ENCODE measurements at places on chromosomes 5 and 9.

- no peak for DNase-seq
Observed at GRCh38 chr5:75279321-75279720, 42.6 kb upstream of the ANKRD31 start.

- no peak for DNase-seq
Observed at GRCh38 chr5:22238047-22238446, 615.1 kb downstream of the CDH12 start.

GRCh38 chr5:154015071-154015693 lies 23.5 kb downstream of the FAM114A2 start:
- DNase-seq, result no peak

- no peak for DNase-seq
Observed at GRCh38 chr9:13524245-13524644, 244.8 kb upstream of the MPDZ start.

DNA sequence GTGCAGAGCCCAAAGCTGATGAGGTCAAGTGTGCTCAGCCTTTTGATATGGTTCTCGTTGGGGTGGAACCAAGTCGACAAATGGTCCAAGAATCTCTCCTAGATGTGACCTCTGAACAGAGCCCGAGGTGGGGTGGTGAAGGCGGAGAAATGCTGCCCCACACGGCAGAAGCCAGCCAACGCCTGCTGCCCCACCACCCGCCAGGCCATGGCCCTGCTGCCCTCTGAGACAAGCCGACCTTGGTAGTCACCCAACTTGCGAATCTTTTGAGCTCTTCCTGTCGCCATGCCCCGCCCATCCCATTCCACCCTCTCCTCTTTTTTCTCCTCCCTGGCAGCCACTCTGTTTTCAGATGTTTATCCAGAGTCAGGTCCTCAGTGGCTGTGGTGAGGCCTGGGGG lies 91.5 kb upstream of the EGFLAM start:
- no peak for DNase-seq

Data from DMS53 (cell line).